Endothelial cell (in vitro differentiated cells): ENCODE measurements at places on chromosomes 3 and 15.

DNA sequence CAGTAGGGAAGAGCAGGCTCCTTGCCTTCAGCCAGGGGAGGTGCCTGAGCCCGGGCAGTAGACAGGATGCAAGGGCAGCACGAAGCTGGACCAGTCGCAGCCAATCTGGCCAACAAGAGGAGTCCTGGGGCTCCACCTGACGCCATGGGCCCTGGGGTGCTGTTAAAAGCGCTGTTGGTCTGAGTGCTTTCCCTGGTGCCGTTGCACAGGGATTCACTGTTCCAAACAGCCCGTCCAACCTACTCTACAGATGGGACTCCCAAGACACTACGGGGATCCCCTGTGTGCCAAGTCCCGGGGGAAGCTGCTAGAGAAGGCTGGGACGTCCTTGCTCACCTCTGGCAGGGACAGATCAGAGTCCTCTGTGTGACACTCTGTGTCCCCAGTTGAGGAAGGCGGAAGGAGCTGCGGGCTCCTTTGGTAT is 632 bp downstream of the CTSH start:
- DNase-seq = no peak

DNA sequence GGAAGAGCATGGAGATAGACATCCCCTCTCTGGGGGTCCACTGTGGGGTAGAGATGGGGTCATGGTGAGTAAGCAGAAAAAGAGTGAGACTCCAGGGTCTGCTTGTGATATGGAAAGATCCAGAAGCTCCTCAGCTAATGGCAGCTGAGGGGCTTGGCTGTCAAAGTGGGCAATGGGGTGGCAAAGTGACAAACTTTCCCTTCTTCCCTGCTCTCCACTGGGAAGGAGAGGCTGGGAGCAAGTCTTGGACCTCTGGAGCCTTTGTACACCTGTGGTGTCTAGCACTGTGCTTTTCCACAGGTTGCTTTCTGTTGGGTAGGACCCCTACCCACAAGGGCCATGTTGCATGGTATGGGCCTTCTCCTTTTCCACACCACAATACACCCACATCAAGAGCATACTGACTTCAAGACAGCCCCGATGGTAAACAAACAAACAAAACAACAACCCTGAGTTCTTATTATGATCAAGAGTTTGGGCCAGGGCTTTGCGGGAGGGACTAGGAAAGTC is 3.5 kb downstream of the ITGA11 start:
- DNase-seq = no peak

DNA sequence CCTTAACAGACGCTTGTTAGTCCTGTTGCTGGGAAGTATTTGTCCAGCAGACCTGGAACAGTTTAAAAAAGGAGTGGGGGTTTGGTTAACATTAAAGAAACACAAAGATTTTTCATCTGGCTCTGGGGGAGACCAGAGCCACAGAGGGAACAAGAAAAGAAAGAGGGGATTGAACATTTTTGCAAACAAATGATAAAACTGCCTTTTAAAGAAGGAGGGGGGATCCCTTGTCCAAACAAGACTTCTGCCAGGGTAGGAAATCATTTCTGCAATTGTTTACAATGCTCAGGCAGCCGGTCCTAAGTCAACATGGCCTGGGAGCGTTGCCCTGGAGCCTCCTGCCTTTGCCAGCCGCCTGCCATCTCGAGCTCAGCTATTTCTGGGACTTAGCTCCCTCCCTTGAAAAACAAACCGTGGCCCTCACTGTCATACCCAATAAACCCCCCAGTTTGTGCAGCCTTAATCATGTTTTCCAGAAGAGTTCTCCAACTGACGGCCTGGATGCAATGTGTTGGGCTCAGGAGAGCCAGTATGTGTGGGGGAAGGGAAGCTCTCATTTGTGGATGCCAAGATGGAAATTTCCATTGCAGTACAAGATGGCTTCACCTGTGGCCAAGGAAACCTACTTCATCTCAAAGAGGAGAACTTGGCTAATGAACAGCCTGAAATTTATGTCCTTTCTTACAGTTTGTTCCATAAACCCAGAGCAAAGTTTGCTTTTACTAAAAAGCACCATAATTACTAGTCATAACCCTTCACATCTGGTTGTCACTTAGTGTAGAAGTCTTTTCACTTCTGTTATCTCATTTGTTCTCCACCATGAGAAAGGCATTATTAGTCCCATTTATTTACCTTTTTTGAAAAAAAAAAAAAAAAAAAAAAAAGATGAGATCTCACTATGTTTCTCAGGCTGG is 75.9 kb upstream of the RNU6-1 start:
- no peak for DNase-seq

GRCh38 chr3:86951322-86951721 is 39.6 kb downstream of the VGLL3 start:
- DNase-seq = no peak

DNA sequence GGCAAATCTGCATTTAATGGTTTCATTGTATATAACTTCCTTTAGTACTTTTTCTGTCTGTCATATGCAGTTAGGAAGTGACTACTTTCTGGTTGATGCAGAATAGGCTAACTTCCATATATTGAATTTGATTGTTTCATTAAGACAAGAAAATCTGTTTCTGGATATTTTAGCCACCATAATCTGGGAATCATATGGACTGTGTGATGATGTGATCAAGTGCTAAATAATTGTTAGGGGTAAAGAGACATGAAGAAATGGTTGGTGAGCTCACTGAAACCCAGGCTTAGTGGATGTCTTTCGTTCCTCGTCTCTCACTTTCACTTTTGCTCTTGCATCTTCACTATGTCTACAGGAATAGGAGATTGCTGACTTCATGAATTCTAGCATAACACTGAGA is 3.5 kb upstream of the MNS1 start:
- DNase-seq = no peak

- DNase-seq = peak; percentile 74
Measured at GRCh38 chr3:160003520-160004128, 15.0 kb downstream of the IL12A start.

DNA sequence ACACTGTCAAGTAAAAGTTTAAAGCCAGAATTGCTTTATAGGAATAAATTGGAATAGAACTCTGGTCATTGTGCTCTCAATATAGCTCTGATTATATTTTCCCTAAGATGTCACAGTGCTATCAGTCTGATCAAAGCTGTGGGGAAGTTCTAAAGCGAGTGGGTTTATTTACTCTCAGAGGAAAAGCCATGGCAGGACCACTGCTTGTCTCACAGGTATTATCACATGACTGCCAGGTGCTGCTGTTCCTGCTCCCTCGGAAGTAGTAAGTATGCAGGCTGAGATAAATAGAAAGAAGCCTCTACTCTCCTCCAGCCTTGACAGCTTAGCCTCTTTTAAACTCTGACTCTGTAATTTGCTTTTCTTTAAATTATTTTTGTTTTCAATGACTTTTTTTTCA is 49.1 kb upstream of the UTS2B start:
- no peak for DNase-seq

DNA sequence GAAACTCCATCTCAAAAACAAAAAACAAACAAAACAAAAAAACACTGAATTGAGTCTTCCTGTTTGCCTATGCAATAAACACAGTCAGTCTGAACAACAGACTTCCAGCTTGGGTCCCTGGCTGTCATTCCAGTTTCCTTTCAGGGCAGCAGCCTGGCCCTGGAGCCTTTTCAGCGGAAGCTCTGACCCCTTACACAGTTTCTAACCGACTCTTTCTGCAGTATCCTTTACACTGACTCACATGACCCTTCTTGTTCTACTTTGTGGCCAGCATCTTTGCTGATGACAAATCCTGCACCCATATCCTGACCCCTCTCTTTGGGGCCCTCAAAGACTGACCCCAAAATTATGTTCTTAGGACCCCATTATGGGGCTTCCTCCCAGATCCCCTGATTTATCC is 38.3 kb upstream of the INO80 start:
- peak; percentile 4 for DNase-seq
